Left ventricle myocardium inferior (tissue), 1 donor: ENCODE measurements at places on chromosomes 2 and 18. TPM values are rescaled to one million over a fixed set of nuclear protein-coding genes. Genes with fewer than 3 reads are reported as not detected.

Gene DNAH7
- 0.11 TPM for total RNA-seq

Gene TCF7L1
- total RNA-seq = 7.0 TPM

Gene PLCL1
- 78.6 TPM for total RNA-seq

Gene EIF5B
- 87.0 TPM for total RNA-seq

Gene CD8B
- 0.22 TPM for total RNA-seq

Gene ALPG
- total RNA-seq = not detected

Gene MAP4K4
- 102 TPM for total RNA-seq

Gene DSC1
- total RNA-seq = 7.5 TPM

Gene ALPI
- not detected for total RNA-seq

GRCh38 chr18:65936678-65937077, 185.9 kb downstream of the CDH7 start:
- H3K36me3 ChIP-seq = no peaks in the 10 kb centered on the region
- H3K27me3 ChIP-seq = no peaks in the 10 kb centered on the region
- no peak overlapping the region for H3K4me3 ChIP-seq
- no peak overlapping the region for H3K27ac ChIP-seq
- no peaks in the 10 kb centered on the region for H3K4me1 ChIP-seq
- no peak for DNase-seq

GRCh38 chr2:34107811-34108210, 508.7 kb upstream of the FAM98A start:
- no peak for DNase-seq
- H3K36me3 ChIP-seq = no peaks in the 10 kb centered on the region
- H3K27ac ChIP-seq = no peak overlapping the region
- no peaks in the 10 kb centered on the region for H3K4me1 ChIP-seq

DNA sequence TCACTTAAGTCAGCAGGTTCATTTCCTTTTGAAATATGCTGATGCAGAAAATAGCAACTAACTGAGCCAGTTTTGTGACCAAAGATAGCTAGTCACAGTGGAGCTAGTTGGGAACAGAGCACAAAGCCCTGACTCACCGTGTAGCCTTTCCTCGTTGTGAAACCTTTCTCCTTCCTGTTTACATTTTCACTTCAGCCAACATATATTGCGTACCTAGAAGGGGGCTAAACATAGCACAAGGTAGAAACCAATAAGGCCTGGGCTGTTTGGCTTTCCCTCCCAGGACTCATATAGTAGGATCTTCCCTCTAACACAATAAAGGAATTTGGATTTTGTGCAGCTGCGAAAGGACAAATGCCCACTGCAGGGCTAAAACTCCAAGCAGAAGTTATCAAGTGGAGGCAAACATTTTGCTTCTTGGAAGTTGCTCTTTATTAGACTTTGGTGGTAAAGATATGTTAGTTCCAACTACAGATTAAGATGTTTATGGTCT, 24.5 kb upstream of the LPIN2 start:
- H3K4me3 ChIP-seq = no peak overlapping the region
- H3K36me3 ChIP-seq = no peaks in the 10 kb centered on the region
- no peak for DNase-seq
- H3K27ac ChIP-seq = no peak overlapping the region
- H3K4me1 ChIP-seq = peaks cover 4% of the 10 kb centered on the region

DNA sequence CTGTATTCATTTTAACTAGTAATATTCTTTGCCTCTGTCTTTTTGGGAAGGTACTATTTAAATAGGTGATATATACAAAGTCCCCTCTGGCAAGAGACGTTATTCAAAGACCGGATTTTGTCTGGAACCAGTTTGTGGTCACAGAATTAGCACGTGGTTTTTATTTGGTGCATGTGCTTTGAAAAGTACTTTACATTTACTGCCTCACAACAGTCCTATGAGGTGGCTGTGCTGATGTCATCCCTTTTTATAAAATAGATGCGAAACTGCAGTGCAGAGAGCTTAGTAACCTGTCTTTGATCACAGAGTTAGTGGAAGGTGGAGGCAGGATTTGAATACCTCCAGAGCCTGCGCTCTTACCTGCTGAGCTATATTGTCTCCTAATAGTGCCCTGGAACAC, 4.0 kb downstream of the LPIN1 start:
- peak overlapping the region; percentile 18 for H3K27ac ChIP-seq
- no peaks in the 10 kb centered on the region for H3K36me3 ChIP-seq
- DNase-seq = no peak
- H3K4me3 ChIP-seq = no peak overlapping the region

- H3K36me3 ChIP-seq = no peaks in the 10 kb centered on the region
- H3K27me3 ChIP-seq = no peaks in the 10 kb centered on the region
- no peak overlapping the region for H3K4me3 ChIP-seq
- peaks cover 34% of the 10 kb centered on the region for H3K4me1 ChIP-seq
- DNase-seq = no peak
- H3K27ac ChIP-seq = no peak overlapping the region
Measured at GRCh38 chr2:227493524-227493923, 21.6 kb downstream of the AGFG1 start.

DNA sequence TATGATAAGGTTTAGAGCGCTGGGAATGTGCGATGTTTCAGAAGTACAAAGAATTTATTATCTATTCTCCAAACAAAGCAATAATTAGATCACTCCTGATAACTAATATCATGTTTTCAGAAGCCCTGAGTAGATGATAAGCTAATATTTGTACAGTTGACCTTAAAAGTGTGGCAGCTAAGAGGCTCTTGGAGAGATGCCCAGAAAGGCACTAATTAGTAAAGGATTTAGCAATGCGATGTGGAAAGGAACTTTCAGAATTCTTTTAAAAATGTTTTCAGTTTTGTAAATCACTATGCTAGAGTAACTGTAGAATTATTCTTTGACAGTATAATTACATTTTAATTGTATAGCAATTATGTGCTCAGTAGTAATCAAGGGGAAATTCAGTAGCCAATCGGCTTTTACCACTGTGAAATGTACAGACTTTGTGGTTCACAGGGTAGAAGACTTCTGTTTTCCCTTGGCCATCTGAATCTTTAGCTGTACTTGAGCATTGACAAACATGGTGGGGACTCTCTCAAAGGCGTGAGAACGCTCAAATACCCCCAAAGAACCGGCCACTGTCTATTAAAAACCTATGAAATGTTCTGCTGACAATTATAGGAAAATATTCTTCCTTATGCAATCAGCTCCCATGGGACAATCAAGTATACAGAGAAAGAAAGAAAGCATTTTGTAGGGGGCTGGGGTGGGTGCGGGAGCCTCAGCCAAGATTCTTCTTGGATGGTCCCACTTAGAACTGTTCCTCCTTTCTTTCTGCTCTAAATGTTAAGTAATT, 262.8 kb upstream of the AGAP1 start:
- no peaks in the 10 kb centered on the region for H3K36me3 ChIP-seq
- H3K4me3 ChIP-seq = no peak overlapping the region
- H3K4me1 ChIP-seq = peaks cover 7% of the 10 kb centered on the region
- H3K27me3 ChIP-seq = peaks cover 57% of the 10 kb centered on the region
- no peak for DNase-seq

- H3K27me3 ChIP-seq = peaks cover 10% of the 10 kb centered on the region
- no peaks in the 10 kb centered on the region for H3K4me1 ChIP-seq
- H3K36me3 ChIP-seq = no peaks in the 10 kb centered on the region
- H3K27ac ChIP-seq = no peak overlapping the region
- no peak for DNase-seq
Measured at GRCh38 chr2:10700078-10700803, 10.5 kb upstream of the NOL10 start.

- no peaks in the 10 kb centered on the region for H3K27me3 ChIP-seq
- no peak for DNase-seq
- H3K27ac ChIP-seq = no peak overlapping the region
- no peaks in the 10 kb centered on the region for H3K36me3 ChIP-seq
Measured at GRCh38 chr2:162125138-162125537, 26.9 kb downstream of the GCG start.

DNA sequence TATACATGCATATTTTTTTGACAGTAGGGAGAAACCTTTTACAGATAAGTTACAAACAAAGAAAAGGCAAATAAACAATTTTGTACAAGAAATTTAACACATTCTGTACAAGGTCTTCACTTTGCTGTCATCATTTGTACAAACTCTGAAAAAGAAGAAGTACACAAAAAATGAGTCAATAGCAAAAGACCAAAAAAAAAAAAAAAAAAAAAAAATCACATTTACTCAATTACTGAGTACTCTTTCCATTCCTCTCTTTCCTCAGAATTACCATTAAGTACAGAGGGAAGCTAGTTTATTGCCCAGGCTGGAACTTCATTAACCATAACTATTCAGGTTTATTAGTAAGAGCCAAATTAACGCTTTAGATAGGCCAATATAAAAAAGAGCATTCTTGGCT, 5.6 kb upstream of the STPG4 start:
- no peak for DNase-seq
- peaks cover 34% of the 10 kb centered on the region for H3K4me1 ChIP-seq
- peaks cover 67% of the 10 kb centered on the region for H3K36me3 ChIP-seq
- H3K27ac ChIP-seq = no peak overlapping the region
- H3K4me3 ChIP-seq = no peak overlapping the region

DNA sequence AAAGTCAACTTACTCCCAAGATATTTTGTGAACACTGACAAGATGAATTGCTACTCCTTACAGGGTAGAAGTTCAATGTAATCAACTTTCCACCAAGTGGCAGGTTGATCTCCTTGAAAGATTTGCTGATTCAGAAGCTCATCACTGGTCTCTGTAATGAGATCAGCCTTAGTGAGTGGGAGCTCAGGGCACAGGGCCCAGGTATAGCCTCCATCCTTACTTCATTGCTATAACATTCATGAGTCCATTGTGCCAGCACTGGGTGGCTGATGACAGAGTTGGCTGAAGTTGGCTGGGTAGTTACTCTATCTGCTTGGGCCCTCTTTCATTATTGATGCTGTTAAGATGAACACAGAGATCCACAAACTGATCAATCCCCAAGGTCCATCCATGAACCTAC, 379.0 kb downstream of the IRS1 start:
- no peak overlapping the region for H3K4me3 ChIP-seq
- no peaks in the 10 kb centered on the region for H3K36me3 ChIP-seq
- DNase-seq = no peak
- H3K27ac ChIP-seq = no peak overlapping the region

DNA sequence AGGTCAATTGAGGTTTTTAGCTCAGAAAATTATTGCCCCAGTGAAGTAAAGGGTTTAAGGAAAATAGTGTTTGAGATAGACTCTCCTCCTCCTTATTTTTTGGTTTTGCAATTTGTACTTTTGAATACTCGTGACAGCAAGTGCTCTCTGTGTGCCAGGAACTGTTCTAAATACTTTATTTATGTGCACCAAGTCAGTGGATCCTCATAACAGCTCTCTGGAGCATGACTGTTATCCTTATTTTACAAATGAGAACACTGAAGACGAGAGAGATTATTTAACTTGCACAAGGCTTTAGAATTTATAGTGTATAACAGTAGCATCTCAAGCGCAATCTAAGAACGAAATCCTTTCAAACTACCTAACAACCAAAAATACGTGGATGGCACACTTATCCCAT, 24.7 kb downstream of the BABAM2 start:
- H3K36me3 ChIP-seq = no peaks in the 10 kb centered on the region
- H3K27me3 ChIP-seq = no peaks in the 10 kb centered on the region
- DNase-seq = no peak

GRCh38 chr18:23341383-23341782, 111.7 kb upstream of the RIOK3 start:
- peak overlapping the region; percentile 39 for H3K27ac ChIP-seq
- H3K27me3 ChIP-seq = no peaks in the 10 kb centered on the region
- no peak for DNase-seq

- no peak overlapping the region for H3K4me3 ChIP-seq
- H3K27ac ChIP-seq = no peak overlapping the region
- H3K4me1 ChIP-seq = no peaks in the 10 kb centered on the region
- no peak for DNase-seq
Measured at GRCh38 chr2:195473862-195474261, 183.2 kb upstream of the SLC39A10 start.

GRCh38 chr2:118791483-118791882, 56.0 kb downstream of the EN1 start:
- H3K4me1 ChIP-seq = no peaks in the 10 kb centered on the region
- DNase-seq = no peak
- no peaks in the 10 kb centered on the region for H3K36me3 ChIP-seq
- no peak overlapping the region for H3K27ac ChIP-seq
- H3K27me3 ChIP-seq = peaks cover 83% of the 10 kb centered on the region

- H3K4me1 ChIP-seq = no peaks in the 10 kb centered on the region
- no peak overlapping the region for H3K27ac ChIP-seq
- H3K4me3 ChIP-seq = no peak overlapping the region
- no peaks in the 10 kb centered on the region for H3K36me3 ChIP-seq
Measured at GRCh38 chr2:125408874-125409538, 1247.0 kb upstream of the GYPC start.

GRCh38 chr2:224069172-224069571, 30.1 kb upstream of the SERPINE2 start:
- H3K27ac ChIP-seq = no peak overlapping the region
- H3K36me3 ChIP-seq = no peaks in the 10 kb centered on the region
- peaks cover 8% of the 10 kb centered on the region for H3K4me1 ChIP-seq
- no peak overlapping the region for H3K4me3 ChIP-seq

- H3K27me3 ChIP-seq = no peaks in the 10 kb centered on the region
- peaks cover 9% of the 10 kb centered on the region for H3K4me1 ChIP-seq
- H3K27ac ChIP-seq = no peak overlapping the region
Measured at GRCh38 chr2:10183146-10183675, 60.7 kb downstream of the RRM2 start.

DNA sequence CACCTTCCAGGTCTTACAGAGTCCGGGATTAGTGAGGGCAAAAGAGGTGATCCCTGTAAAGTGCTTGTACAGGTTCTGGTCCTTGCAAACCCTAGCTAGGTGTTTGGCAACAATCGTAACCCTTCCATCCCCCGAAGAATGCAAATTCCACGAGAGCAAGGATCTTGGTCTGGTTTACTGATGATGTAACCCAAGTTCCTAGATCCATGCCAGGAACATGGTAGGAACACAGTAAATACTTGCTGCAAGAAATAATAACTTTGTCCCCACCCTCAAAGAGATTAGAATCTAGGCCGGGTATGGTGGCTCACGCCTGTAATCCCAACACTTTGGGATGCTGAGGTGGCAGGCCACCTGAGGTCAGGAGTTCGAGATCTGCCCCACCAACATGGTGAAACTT, 6.8 kb upstream of the NEU2 start:
- no peak overlapping the region for H3K4me3 ChIP-seq
- H3K27me3 ChIP-seq = peaks cover 6% of the 10 kb centered on the region
- H3K4me1 ChIP-seq = no peaks in the 10 kb centered on the region
- H3K36me3 ChIP-seq = no peaks in the 10 kb centered on the region
- no peak overlapping the region for H3K27ac ChIP-seq

GRCh38 chr2:85994421-85994777, 105.6 kb upstream of the ST3GAL5 start:
- H3K27me3 ChIP-seq = peaks cover under 1% of the 10 kb centered on the region
- no peak overlapping the region for H3K4me3 ChIP-seq
- no peaks in the 10 kb centered on the region for H3K36me3 ChIP-seq
- DNase-seq = no peak

- H3K27ac ChIP-seq = no peak overlapping the region
- H3K27me3 ChIP-seq = no peaks in the 10 kb centered on the region
- H3K4me3 ChIP-seq = no peak overlapping the region
Measured at GRCh38 chr2:198807131-198807530, 650.6 kb downstream of the SATB2 start.

DNA sequence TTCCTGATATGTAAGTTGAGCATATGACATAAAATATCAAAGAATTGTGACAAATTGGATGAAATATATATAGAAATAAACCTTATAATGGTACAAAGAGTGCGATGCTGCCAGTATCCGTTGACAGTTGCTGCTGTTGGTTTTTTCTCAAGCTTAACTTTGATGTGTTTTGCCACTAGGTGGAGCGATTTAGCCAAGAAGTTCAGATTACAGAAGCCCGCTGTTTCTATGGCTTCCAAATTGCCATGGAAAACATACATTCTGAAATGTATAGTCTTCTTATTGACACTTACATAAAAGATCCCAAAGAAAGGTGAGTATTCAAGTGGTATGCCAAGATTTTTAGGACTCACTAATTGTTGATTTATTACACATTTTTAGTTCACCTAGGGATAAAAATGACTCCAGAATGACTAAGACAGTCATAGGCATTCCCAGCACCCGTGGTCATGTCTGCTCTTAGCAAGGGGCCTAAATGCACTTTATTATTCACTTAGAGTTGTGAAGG, 2.1 kb downstream of the RRM2 start:
- peaks cover 25% of the 10 kb centered on the region for H3K27me3 ChIP-seq
- DNase-seq = no peak
